ENCODE measurements at places on chromosomes 11 and 22.

DNA sequence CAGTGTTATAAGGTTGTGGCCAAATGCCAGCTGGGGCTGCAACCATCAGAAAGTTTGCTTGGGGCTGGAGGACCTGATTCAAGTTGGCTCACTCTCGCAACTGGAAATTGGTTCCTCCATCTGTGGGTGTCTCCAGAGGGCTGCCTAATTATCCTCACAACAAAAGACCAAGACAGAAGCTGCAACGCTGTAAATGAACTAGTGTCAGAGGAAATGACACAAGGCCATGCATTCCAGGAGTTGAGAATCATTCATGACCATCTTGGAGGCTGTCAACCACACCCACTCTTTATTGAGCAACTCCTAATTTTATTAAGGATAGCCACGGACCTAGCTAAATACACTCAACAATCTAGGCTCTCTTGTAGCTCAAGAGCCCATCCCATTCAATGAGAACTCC lies 1060.8 kb downstream of the OPCML start:
- DNase-seq, result no peak

DNA sequence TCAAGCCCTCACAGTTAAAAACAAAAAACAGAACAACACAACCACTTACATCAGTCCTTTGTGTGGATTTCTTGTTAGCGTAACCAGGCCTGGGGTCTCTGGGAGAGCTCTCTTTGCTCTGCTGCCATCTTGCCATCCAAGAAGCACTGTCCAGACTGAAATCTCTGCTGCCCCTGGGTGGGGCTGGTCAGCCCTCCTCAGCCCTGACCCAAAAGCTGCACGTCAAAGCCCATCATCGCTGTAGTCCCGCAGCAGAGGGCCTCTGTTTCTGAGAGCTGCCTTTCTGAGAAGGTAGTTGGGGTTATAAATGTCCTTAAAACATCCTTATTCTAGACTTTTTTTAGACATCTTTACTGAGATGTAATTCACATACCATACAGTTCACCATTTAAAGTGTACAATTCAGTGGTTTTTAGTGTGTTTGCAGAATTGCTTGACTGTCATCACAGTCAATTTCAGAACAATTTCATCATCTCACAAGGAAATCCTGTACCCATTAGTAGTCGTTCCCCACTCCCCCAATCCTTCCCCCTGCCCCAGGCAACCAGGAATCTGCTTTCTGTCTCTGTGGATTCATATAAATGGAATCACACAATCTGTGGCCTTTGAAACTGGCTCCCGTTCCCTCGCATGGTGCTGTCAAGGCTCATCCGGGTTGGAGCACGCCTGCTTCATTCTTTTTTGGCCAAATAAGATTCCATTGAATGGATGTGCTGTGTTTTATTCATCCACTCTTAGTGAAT lies 94.9 kb downstream of the TBC1D22A start:
- no peak for DNase-seq

DNA sequence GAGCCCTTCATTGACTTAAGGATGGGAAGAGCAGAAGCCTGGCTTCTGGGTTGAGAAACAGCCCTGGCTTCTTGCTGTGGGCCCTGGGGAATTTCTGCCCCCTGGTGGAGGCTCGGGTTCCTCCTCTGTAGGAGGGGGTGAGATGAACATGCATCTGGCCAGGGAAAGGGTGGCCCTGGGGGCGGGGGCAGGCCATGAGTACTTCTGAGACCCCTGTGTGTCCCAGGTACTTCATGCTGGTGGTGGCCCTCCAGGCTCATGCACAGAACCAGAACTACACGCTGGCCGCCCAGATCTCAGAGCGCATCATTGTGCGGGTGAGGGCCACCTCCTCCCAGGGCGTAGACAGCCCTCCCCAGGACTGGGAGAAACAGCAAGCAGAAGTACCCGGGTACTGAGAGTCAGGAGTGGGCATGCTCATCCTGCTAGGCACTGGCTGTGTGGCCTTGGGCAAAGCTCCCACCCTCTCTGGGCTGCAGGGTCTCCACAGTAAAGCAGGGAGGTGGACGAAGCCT lies 15.8 kb downstream of the TMEM258 start:
- DNase-seq, result no peak

DNA sequence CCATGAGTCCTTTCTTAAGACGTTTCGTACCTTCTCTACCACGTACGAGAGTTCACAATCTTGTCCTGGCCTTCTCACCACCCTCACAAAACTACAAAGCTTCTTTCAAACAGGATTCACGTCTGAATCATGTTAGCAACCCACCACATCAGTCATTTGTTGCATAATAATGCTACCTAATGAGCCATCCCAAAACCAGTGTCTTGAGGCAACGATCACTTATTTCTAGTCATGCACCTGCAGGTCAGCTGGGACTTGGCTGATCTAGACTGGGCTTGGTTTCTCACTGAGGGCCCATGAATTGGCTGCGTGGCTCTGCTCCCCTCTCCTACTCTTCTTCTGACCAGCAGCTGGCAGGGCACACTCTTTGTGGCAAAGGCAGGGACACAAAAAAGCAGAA lies 28.3 kb downstream of the LARGE1 start:
- DNase-seq, result no peak

DNA sequence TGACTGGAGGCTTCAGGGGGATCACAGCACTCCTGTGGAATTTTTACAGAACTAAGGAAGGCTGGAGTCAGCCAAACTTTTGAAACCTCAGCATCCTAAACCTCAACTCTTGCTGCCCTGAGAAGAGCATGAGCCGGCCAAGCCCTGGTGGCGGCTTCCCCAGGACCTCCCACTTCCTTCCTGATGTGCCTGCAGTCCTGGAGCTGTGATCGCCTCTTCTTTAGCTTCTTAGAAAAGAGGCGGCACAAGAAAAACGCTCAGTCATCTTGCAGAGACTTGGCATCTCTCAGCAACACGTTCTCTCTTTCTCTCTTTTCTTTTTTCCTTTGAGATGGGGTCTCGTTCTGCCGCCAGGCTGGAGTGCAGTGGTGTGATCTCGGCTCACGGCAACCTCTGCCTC lies 40.4 kb upstream of the AMPD3 start:
- no peak for DNase-seq
